Progenitor cell of endocrine pancreas (in vitro differentiated cells): ENCODE measurements at places on chromosomes 4 and X. TPM values are rescaled to one million over a fixed set of nuclear protein-coding genes. Genes with fewer than 3 reads are reported as not detected.

Gene CXCL3
- total RNA-seq, result 1.7 and 1.8 TPM in 2 replicates

Gene OPRPN
- total RNA-seq, result not detected in 2 replicates

Gene CENPVL3
- total RNA-seq, result 4.6 and 5.4 TPM in 2 replicates

Gene VCX3B
- total RNA-seq, result not detected in 2 replicates

Gene F11
- 0.51 and 0.53 TPM in 2 replicates for total RNA-seq

Gene VCX3A
- 0.29 and 0.51 TPM in 2 replicates for total RNA-seq

Gene GUCY1A1
- total RNA-seq, result 4.0 and 4.7 TPM in 2 replicates

Gene POF1B
- total RNA-seq, result 0.36 and 0.73 TPM in 2 replicates

Gene HPRT1
- total RNA-seq, result 14.7 and 16.7 TPM in 2 replicates

Gene EVC
- total RNA-seq, result 30.2 and 33.3 TPM in 2 replicates

Gene TLL1
- total RNA-seq, result 0.16 TPM in 1 of 2 replicates, not detected in the other

DNA sequence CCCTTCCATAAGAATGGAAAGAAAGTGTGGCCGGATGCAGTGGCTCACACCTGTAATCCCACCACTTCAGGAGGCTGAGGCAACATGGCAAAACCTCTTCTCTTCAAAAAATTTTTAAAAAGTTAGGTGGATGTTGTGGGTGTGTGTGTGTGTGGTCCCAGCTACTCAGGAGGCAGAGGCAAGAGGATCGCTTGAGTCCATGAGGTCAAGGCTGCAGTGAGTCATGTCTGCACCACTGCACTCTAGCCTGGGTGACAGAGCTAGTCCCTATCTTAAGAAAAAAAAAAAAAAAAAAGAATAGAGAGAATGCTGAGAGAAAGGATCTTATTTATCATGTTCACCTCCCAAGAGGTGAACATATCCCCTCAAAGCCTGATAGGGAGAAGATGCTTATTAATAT is 492.1 kb upstream of the SMIM31 start:
- no peak for DNase-seq

DNA sequence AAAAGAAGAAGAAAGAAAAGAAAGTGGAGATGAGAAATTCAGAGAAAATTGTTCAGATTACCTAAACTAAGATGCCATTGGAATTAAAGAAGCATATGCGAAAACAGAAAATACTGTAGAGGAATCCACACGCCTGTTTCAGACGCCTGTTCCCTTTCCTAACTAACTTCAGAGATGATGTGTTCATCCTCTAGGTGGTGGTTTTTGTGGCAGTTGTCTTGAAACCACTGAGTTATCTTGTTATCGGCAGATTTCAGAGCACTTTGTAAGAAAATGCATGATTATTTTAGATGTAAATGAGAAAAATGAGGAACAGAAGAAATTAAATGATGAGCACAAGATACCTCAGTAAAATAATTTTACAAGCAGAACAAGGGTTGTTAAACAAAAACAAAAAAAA is 48.3 kb downstream of the FUNDC1 start:
- no peak for DNase-seq

DNA sequence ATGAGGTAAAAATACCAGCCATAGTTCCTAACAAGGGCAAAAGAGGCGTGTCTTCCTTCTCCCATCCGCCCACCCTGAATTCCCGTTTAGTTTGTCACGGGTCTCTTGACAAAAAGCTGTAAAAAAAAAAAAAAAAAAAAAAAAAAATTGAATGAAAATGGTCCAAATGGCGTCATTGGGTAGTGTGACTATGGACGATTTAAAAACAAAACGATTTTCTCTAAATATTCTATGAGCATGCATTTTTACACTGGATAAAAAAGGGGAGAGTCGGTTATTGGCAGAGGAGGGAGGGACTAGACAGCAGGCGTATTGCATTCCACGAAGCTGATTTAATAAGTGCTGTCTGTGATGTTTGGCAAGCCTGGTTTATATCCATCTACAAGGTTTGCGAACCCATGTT is at the start of gene FAM133A:
TSS of gene FAM133A (plus strand) at position 338 of the 403 bp plus-strand sequence. CDS start 35,214 bp downstream, outside the sequence.
- no peak for DNase-seq

- no peak for DNase-seq
These were observed 60.4 kb downstream of the SLC30A9 start for GRCh38 chr4:42050516-42051249.

DNA sequence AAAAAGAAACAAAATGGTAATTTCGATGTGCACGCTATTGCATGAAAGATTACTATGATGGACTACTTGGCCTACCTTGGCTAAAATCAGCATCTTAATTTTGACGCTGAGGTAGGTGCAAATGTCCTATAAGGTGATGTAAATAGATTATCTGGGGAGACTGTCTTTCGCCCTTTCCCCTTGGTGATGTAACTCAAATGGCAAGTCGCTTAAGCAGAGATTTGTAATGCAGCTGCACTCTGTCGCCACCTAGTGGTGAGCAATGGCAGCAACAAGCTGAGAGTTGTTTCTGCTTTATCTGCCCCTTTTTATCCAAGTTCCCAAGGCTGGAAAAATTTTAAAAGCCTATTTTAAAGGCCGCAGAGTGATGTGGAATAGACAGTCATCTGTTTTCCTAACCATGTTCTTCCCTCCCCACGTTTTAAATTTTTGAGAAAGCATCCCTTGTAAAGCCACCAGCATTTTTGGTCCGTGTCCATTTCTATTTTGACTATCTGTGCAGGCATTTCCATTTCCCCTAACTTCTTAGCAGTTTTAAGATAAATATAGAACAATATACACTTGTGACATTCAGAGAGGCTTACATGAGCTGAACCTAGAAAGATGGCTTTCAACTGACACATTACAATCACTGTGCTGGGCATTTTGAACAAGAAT is 62.4 kb upstream of the PDLIM3 start:
- peak; percentile 54 for DNase-seq

GRCh38 chr4:7280926-7281690 is 88.8 kb downstream of the SORCS2 start:
- DNase-seq, result no peak

GRCh38 chrX:9166584-9166944 is 132.6 kb upstream of the FAM9B start:
- DNase-seq, result no peak

DNA sequence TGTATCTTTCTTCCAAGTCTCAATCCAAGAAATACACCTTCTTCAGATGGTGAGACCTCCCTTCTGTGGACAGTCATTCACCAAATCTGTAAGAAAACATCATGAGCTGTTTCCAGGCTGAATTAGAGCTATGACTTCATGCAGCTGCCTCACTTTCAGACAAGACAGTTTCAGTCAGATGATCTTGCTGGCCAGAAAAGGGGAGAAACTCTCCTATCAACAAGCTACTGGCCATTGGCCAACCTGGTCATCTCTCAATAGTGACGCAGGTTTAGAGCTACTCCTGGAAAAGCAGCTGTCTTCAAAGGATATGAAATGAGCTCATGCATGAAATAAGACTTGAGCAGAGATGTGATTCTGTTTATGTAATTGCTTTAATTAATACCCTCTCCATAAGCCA is 69.6 kb upstream of the NDP start:
- DNase-seq, result no peak

- DNase-seq, result no peak
These were observed 44.2 kb upstream of the SPRY1 start for GRCh38 chr4:123352240-123352945.

- DNase-seq, result no peak
These were observed 1712.4 kb upstream of the TENM3 start for GRCh38 chr4:180530787-180531186.

DNA sequence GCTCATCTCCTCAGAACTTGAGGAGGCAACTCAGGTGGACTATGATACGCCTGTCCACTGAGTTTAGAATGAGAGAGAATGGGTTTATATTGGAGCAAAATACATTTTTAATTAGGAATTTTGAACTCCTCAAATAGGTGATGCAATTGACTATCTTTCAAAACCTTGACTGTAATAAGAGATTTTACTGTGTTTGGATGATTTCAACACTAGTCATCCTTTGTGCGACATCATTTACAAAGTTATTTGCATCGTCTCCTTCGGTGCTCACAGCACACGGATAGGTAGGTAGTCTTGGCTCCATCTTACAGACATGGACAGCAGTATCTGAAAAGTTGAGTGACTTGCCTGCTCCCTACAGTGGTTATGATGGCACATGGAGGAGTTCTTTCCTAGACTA is 67.0 kb downstream of the AASDH start:
- no peak for DNase-seq

GRCh38 chr4:121686255-121686654 is 10.5 kb downstream of the ANXA5 start:
- no peak for DNase-seq

GRCh38 chrX:79139446-79139845 is 5.0 kb upstream of the GPR174 start:
- no peak for DNase-seq
